CD4-positive, alpha-beta memory T cell (primary cell): ENCODE measurements at places on chromosomes 1 and 21.

- DNase-seq, result no peak
Measured at GRCh38 chr1:31222176-31222575, 17.5 kb downstream of the NKAIN1 start.

DNA sequence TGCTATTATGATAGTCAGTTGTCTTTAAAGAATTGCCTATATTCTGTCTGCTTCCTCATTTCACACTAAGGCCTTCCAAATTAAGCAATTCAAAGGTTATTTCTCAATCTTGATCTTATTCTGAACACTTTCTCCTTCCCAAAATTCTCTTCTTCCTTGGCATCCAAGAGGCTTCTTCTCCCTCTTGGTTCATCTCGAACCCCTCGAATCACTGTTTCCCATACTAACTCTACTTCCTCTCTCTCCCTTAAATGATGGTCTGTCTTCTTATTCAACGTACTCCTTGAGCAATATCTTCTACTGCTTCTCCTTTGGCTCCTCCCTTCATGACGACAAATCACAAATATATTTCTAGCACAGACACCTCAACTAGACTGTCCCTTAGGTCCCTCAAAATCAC lies 4.5 kb downstream of the COPA start:
- DNase-seq, result no peak

- peak; percentile 50 for DNase-seq
Measured at GRCh38 chr1:67211589-67212563, 45.6 kb downstream of the IL23R start.

DNA sequence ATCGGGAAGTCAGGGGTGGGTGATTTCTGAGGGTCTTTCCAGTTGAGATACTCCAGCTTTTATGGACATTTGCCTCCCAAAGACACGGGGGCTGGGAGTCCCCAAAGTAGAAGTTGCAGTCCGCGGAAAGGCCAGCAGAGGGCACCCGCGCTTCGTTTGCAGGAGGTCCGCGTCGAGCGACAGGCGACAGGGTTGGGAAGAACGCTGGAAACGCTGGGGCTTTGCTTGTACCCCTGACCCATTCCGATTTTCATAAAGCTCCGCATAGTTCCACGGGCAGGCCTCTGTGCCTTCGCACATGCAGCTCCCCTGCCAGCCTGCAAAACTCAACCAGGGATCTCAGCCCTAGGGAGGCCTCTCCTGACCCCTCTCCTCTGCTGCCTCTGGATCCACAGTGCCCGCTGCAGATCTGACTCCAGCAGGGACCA lies 44.2 kb upstream of the LAPTM5 start:
- DNase-seq, result peak; percentile 77

GRCh38 chr1:117754061-117754969 lies 148.5 kb downstream of the TENT5C start:
- DNase-seq, result peak; percentile 41

DNA sequence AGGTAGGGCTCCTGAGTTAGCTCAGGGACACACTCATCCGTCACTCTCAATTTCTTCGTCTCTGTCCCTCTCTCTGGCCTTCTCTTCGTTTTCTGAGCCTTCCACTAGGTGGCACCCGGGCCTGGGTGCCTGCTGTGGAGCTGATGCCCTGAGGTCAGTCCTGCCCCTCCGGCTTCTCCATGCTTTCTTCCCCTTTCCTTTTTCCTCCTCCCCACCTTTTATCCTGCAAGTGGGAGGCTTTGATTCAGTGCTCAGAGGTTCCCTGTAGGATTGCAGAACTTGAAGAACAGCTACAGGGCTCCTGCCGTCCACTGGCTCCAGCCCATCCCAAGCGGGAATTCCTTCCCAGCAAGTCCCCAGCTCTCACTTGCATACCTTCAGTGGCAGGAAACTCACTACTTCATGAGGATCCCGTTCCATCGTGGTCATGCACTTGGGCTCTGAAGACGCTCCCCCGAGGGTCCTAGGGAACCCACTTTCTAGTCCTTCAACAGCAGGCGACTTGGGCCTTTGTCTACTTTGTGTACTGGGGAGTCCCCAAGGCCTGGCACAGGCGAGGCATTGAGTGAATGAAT lies 45.6 kb downstream of the SRRM1 start:
- peak; percentile 37 for DNase-seq

- no peak for DNase-seq
Measured at GRCh38 chr1:2049225-2049717, 940 bp upstream of the PRKCZ start.

DNA sequence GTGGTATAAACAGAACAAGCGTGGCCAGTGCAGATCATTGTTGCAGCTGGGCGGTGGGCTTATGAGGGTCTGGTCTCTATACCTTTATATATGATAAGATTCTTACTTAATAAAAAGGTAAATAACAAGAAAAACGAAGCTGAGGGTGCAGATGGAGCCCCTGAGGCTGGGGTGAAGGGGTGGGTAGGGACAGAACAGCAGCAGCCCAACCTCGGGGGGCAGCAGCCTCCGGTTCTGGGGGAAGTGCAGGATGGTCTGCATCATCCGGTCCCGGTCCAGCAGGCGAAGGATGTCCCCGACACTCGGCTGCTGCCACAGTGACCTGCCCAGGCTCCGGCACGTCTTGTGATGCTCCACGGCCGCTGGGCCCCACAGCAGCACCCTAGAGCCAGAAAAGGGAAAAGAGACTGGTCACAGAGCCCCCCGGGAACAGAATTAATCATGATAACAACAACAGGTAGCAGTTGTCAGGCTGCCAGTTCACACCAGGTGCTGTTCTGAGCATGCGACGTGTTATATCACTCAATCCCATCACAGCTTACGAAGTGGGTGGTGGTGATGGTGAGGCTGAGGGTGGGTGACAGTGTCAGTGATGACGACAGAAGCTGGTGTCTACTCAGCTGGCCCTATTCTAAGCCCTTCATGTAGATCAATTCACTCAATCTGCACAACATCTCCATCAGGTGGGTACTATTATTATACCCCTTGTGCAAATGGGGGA lies 35.5 kb downstream of the MRAP start:
- no peak for DNase-seq

GRCh38 chr1:10132852-10133251 lies 77.5 kb upstream of the KIF1B start:
- no peak for DNase-seq

- no peak for DNase-seq
Measured at GRCh38 chr1:221891708-221892107, 149.8 kb upstream of the DUSP10 start.

DNA sequence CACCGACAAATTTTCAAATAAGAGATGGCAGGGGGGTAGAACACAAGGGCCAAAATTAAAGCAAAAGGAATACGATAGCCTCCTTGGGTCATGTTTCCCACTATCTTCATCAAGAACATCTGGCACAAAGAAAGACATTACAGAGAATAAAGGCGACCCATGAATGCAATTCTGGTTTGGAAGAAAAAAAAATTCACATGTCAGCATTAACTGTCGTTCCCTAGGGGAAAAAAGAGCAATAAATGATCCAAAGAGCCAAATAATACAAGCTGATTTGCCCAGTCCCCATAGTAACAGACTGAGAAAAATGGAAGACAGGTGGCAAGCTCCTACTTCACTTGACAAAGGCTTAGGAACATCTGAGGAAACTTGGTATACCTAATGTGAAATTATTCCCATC lies 4.5 kb downstream of the STIL start:
- no peak for DNase-seq

- DNase-seq, result peak; percentile 13
Measured at GRCh38 chr1:204837440-204838084, 33.1 kb upstream of the NFASC start.

DNA sequence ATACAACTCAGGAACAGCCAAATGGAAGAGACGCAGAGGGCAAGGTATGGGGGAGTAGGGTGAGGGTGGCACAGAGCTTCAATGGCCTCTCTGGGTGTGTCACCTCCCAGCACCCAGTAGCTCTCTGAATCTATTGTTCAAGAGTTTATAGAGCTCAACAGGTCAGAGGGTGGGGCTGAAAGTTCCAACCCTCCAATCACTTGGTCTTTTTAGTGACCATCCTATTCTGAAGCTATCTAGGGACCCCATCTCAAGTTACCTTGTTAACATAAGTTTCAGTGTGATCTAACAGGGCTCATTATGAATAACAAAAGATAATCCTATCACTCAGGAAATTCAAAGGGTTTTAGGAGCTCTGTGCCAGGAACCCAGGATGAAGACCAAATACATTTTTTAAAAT lies 31.2 kb upstream of the ZNF697 start:
- no peak for DNase-seq

DNA sequence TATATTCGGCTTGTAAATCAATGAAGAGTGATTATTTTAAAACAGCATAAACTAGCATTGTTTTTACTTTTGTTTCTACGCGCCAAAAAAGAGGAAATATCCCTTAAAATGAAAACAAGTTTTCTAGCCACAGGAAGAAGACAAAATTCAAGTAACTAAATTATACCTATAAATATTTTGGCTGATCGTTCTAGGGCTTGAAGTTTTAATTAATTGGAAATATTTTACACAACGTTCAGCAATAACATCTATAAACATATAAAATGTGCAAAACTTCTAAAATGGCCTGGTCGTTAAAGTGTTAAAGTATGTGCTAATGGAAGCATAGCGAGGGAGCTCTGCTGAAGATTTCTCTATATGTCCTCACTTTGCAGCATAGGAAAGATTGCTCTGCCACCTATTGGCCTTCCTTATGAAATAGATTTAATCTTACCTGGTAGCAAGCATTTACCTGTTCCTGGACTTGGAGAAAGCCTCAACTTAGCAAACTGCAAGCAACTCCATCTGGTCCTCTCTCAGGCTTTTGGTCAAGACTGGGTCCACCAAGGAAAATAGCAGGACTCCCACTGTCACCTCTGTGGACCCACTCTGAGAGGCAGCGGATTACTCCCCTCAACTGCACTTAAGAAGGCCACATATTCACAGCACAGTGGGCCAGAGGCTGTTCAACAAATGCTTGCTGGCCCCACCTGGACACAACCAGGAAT lies 351.3 kb upstream of the RUNX1 start:
- peak; percentile 63 for DNase-seq

DNA sequence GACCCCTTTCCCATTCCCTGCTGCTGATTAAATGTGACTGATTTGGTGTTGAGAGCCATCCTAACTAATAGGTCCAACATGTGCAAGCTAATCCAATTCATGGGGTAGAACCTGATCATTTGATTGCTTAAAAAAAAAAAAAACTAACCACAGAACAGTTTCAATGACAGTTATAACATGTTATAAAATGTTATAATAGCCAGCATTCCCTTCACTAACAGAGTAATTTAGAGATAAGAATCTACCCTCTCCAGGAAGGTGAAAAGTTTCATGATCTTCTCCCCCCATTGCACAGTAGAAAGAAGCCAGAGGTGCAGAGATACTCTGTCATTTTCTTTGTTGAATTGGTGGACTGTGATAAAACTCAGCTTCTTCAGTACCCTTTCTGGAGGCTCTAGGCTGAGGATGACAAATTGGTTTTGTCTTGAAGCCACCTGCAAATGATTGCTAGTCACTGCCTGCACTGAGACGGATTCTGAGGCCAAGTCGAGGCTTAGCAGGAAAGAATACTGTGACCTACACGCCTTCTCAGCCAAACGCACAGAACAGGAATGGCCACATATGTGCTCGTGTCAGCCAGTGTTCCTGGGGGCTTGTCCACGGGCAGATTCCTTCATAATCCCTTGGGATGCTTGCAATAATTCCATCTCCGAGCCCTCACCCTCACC lies 215.7 kb upstream of the IRF2BP2 start:
- no peak for DNase-seq

DNA sequence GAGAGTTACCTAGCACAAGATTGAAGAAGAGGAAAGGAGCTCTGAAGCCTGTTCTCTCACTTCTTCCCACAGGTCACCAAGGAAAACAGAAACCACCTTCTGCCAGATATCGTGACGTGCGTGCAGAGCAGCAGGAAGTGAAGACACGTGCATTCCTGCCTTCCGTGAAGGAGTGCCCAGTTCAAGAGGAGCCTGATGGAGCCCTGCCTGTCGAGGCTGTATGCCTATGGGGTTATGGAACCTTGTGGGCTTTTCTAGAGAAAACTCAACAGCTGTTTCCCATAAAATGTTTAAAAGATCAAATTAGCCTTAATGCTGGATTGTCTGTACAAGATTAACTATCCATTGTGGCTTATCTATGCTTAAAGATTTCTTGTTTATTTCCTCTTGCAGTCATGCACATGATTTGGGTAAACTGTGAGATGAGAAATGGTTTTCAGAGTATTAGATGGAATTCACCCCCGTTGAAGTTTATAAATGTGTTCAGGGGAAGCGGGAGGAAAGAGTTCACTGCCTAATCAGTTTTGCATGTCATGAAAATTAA lies 27.8 kb downstream of the NTPCR start:
- no peak for DNase-seq

DNA sequence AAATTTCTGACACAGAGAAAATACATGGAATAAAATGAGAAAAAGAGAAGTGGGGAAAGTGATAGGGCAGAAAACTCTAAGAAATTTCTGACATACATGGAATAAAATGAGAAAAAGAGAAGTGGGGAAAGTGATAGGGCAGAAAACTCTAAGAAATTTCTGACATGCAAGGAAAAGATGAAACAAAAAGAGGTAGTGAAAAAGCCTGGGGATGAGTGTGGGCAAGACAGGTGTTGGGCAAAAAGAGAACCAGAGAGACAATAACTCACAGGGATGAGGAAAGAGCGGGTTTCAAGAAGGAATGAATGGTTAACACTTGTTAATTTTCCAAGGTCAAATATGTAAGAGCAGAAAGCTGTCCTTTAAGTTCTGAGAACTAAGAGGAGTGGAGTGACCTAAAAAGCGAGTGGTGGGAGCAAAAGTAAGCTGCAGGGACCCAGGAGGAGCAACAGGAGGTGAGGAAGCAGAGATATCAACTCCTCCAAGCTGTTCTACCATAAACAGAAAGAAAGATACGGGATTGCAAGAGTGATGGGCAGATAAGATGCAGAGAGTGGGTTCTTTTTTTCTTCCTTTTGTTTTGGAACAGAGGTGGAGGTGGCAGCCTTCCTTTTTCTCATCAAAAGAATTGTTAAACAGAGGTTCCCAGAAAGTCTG lies 29.9 kb upstream of the EXO1 start:
- no peak for DNase-seq

DNA sequence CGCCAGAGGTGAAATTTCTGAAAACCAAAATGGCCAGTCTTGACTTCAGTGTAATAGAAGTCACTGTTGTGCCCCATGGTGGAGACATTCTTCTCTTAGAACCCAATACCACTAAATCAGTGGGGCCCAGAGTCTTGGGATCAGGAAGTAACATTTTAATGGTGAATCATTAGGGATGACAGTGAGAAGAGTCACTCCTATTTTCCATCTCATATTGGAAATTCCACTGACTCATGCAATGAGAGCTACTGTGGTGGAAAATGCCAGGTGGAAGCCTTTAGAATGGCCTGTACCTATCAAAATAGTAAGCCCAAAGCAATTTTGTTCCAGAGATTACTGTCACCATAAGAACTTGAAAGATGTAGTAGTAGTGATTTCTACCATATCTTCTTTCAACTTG lies 20.6 kb upstream of the PPM1J start:
- no peak for DNase-seq

GRCh38 chr1:114756949-114757454 lies 782 bp downstream of the CSDE1 start:
- no peak for DNase-seq

DNA sequence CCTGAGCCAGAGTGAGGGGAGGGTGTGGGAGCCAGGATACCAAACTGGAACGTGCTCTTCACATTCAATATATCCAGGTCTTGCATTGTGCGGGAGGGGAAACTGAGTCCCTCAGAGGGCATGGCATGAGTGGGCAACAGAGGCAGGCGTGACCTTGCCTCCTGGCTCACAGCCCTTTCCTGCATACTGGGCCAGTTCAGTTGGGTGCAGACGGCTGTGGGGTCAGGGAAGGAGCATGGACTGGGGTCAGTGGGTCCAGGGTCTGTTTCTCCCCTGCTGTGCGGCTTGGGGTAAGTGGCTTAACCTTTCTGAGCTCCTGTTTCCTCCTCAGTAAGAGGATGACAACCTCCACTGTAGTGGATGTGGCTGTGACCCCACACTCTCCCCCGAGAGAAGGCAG lies 16.6 kb downstream of the SERINC2 start:
- DNase-seq, result no peak
